Endodermal cell (in vitro differentiated cells): ENCODE measurements at places on chromosomes 16 and 17. TPM values are rescaled to one million over a fixed set of nuclear protein-coding genes. Genes with fewer than 3 reads are reported as not detected.

DNA sequence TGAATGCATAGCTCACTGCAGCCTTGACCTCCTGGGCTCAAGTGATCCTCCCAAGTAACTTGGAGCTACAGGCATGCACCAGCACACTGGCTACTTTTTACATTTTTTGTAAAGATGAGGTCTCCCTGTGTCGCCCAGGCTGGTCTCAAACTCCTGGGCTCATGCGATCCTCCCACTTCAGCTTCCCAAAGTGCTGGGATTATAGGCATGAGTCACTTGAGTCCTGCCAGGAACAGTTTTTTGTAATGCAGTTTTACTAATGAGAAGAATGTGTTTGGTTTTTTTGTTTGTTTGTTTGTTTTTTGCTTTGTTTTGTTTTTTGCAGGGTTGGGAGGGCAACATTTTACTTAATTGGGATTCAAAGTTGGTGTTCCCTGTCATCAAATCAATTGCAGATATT, 22.2 kb downstream of the SOST start:
- no peak overlapping the region for H3K27ac ChIP-seq
- no peak for DNase-seq
- no peak overlapping the region for H3K4me3 ChIP-seq
- no peaks in the 10 kb centered on the region for H3K4me1 ChIP-seq
- no peaks in the 10 kb centered on the region for H3K36me3 ChIP-seq

PRSS33 gene
- total RNA-seq, result not detected in 3 replicates

DNA sequence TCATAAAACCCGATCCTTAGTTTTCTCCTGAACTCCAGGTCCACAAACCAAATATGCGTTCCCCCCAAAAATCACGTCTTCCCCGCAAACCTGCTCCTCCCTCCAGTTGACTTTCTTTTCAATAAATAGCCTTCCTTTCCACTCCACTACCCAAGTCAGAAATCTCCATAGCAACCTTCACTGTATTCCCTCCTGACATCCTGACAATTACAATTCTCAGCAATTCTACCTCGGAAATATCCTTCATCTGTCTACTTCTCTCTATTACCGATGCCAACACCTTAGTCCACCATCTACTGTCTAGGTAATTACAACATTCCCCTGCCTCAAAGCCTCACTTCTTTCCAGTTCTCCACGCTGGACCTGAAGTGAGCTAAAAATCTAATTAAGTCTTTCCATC, 50.7 kb downstream of the SMURF2 start:
- H3K4me1 ChIP-seq, result no peaks in the 10 kb centered on the region
- no peaks in the 10 kb centered on the region for H3K27me3 ChIP-seq
- no peaks in the 10 kb centered on the region for H3K36me3 ChIP-seq
- H3K27ac ChIP-seq, result no peak overlapping the region
- DNase-seq, result no peak

- DNase-seq, result no peak
- no peak overlapping the region for H3K4me3 ChIP-seq
- H3K27ac ChIP-seq, result no peak overlapping the region
- H3K36me3 ChIP-seq, result no peaks in the 10 kb centered on the region
- H3K27me3 ChIP-seq, result peaks cover 11% of the 10 kb centered on the region
- H3K4me1 ChIP-seq, result no peaks in the 10 kb centered on the region
These were observed 56.6 kb upstream of the NLK start for GRCh38 chr17:27985736-27986399.

LPO gene
- 0.07 TPM in 1 of 2 replicates, not detected in the other for total RNA-seq

ARSG gene
- 14.1 to 20.8 TPM (median 17.5 TPM) in 3 replicates for total RNA-seq
